ENCODE measurements at places on chromosomes 1 and 21. TPM values are rescaled to one million over a fixed set of nuclear protein-coding genes. Genes with fewer than 3 reads are reported as not detected.

DNA sequence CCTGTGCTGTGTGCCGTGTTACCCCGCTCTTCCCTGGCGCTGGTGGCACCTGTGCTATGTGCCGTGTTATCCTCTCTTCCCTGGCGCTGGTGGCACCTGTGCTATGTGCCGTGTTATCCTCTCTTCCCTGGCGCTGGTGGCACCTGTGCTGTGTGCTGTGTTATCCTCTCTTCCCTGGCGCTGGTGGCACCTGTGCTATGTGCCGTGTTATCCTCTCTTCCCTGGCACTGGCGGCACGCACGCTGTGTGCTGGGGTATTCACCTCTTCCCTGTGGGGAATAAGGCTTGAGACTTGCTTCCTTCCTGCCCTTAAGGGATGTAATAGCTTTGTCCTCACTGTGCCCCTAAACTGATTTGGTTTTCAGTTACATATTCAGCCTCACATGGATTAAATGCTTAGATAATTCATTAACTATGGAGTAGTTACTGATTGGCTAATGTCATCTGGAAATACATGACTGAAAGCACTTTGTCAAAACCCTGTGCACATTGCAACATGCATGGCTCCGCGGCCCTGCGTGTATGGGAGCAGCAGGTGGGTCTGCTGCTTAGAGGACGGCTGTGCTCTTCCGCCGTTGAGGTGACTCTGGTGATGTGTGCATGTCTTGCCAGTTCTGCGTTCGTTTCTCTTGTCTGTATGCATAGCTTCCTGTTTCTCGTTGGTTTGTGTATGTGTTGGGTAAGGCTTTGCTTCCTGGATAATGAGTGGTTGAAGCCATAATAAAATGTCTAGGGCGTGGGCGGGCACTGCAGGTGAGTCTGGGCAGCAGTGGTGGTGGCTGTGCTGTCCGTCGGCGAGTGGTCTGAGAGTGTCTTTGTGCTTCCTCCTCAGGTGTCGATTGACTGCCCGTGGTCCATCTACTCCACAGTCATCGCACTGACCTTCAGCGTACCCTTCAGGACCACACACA, 17.9 kb upstream of the PWP2 start:
- no peak for DNase-seq

Gene LAX1
- total RNA-seq = 48.2 TPM

GRCh38 chr1:183892351-183892793, 87.5 kb downstream of the RGL1 start:
- no peak for DNase-seq

DNA sequence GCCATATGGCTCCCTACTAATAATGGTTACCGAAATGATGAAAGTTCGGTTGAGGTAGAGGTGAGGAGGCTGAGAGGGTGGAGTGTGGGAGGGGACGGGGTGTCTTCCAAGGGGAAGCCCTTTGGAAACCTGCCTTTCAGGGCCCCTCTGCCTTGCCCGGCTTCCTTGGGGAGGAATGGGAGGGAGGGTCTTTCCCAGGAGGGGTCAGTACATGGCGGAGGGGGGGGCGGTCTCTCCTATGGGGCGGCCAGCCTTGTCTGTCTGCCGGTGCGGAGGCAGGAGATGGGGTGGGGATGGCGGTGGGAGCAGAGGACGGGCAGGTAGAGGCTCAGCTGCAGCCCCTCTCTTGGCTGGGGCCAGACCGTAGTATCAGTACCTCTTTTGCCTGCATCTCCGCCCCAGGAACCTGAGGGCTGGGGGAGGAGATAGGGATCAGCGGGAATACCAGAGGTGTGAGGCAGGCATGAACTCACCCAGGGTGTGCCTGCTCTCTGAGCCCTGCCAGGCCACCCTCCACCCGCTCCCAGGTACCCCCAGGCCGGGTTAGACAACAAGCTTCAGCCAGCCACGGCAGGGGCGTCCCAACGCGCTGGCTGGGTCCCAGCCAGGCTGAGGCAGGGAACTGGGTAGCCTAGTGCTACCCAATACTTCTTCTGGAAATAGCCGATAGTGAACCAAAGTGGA, 79.4 kb upstream of the POU3F1 start:
- DNase-seq = no peak

GRCh38 chr1:164602101-164602422, 43.1 kb downstream of the PBX1 start:
- no peak for DNase-seq

- peak; percentile 96 for DNase-seq
Measured at GRCh38 chr1:1273512-1274298, at the start of gene UBE2J2. Gene UBE2J2, minus strand, starts transcription at chr1:1273854. Its CDS starts 5,862 bp downstream, at chr1:1267992.

DNA sequence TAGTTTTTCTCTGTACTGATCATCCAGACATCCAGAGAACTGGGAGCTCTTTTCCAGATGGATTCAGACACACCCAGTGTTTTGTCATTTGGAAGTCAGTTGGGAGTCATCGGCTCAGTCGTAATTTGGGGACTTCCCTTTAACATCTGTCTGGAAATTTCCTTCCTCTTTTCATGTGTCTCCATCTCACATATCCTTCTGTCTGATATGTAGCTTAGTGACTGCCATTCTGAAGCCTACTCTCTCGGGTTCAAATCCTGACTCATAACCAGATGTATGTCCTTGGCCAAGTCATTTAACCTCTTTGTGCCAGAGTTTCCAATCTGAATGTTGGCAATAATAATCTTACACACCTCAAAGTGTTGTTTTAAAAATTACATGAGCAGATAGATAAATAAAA, 3.0 kb downstream of the MORC3 start:
- DNase-seq = peak; percentile 20

- no peak for DNase-seq
Measured at GRCh38 chr1:100290291-100290690, 24.3 kb downstream of the RTCA start.

- DNase-seq = no peak
Measured at GRCh38 chr1:213245260-213245910, 194.3 kb downstream of the RPS6KC1 start.

- DNase-seq = peak; percentile 52
Measured at GRCh38 chr1:154493276-154493675, 8.7 kb upstream of the TDRD10 start.

DNA sequence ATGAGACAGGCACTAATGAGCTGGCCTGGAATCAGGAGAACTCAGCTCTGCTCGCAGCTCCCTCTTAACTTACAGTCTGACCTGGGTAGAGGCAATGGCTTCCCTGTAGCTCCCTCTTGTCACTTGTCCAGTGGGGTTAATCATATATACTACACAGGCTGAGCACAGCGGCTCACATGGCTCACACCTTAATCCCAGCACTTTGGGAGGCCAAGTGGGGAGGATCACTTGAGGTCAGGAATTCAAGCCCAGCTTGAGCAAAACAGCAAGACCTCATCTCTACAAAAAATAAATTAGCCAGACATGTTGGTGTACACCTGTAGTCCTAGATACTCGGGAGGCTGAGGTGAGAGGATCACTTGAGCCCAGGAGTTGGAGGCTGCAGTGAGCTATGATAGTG, 4.2 kb downstream of the S100A6 start:
- DNase-seq = no peak

DNA sequence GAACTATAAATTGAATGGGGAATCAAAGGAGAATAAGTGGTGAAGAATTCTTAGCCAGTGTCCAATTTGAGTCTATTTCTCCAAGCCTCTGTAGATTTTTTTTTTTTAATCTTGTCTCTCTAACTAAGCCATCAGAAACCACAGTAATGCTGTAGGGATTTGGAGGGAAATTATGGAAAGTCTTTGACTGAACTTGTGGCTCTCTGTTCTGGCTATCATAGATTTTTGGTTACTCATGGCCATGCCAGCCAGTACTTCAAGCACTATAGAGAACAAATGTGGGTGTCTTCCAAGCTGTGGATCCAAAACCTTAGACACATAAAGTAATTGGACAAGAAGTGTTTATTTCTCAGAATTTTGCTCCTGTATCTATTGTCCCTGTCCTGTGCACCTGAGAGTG, 147.9 kb downstream of the LRRC40 start:
- no peak for DNase-seq

- DNase-seq = no peak
Measured at GRCh38 chr1:212433577-212434462, 1.1 kb downstream of the NENF start.

Gene TDRD10
- total RNA-seq = not detected

Gene CAMTA1
- 44.9 TPM for total RNA-seq

DNA sequence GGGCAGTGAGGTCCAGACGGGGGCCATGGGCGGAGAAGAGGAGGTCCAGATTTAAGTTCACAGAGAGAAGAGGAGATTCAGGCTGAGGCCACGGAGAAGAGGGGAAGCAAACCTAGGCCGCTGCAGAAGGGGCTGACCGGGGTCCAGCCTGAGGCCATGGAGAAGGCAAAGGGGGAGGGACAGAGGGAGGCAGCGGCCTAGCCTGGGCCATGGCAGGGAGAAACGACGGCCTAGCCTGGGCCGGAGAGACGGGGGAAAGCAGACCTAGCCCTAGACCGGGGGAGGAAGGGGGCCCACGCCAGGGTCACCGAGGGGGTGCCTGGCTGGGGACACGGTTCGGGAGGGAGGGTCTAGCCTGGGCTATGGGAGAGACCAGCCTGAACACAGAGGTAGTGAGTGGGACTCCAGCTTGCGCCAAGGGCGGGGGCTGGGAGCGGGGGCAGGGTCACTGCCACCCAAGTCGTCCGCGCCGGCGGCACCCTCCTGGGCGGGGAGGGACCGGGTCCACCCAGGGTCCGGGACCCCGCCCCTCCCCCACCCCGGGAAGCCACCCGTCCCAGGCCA, 459 bp downstream of the CAPZB start:
- DNase-seq = no peak

DNA sequence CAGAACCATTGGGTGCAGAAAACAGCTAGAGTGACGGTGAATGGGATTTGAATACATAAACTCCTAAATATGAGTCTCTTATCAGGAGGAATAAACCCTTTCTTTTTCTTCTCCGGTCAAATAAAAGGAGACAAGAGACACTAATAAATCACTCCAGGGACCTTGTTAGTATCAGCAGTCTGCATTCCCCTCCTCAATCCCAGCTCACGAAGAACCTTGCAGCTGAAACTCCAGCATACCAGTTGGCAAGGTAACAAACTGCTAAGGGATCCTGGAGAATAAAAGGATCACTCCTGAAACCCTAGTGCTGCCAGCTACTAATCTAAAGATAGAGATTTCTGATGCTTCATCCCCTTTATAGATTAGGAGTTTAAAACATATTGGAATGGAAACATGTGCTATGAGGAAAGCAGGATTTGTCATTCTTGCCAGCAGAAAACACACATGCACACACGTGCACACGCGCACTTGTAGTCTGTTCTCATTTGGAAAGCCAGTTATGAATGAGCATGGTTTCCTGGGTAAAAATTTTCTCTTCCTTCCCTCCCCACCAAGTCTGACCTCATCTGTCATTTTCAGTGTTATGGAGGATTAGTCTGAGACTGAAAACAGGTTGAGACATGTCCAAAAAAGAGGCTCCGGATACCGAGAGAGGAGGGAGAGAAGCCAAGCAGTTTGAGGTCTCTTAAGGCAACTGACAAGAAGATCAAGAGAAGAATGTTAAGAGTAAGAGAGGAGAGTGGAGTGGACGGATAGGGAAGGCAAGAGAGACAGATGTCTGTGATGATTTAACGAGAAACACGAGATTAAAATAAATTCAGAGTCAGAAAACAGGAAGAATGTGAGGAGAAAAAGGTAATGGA, 10.9 kb downstream of the IER5 start:
- no peak for DNase-seq

Gene TMPRSS3
- total RNA-seq = not detected

DNA sequence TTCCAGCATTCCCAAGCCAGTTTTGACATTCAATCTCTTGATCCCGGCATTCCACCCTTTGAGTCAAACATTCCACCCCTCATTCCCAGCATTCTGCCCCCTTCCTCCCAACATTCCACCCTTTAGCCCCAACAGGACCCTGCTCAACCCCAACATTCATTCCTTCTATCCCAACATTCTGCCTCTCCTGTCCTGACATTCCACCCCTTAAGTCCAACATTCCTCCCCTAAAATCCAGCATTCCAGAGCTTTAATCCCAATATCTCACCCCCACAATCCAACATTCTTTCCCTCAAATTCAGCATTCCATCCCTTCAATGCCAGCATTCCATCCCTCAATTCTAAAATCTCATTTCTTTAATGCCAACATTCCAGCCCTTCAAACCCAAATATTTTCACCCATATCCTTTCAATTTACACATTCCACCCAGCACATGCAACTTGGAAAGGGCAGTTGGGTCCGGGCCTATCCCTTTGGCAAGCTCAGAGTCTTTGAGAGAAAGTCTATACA, 22.9 kb downstream of the DDX20 start:
- DNase-seq = no peak

Gene OR2T35
- total RNA-seq = not detected

DNA sequence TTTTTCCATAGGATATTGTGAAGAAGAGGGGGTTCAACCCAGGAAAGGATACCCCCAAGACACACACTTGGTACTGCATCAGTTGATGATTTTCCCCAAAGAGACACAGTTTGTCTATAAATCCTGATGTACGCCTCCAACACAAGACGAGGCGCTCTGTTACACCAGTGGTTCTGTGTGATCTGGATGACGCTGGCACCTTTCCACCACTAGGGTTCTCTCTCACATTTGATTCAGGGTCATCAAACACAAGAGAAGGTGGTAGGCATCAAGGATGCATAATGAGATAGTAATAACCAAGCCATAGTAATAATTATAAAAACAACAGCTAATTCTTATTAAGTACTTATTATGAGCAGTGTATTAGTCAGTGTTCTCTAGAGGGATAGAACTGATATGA, 508.8 kb upstream of the ZP4 start:
- DNase-seq = no peak

DNA sequence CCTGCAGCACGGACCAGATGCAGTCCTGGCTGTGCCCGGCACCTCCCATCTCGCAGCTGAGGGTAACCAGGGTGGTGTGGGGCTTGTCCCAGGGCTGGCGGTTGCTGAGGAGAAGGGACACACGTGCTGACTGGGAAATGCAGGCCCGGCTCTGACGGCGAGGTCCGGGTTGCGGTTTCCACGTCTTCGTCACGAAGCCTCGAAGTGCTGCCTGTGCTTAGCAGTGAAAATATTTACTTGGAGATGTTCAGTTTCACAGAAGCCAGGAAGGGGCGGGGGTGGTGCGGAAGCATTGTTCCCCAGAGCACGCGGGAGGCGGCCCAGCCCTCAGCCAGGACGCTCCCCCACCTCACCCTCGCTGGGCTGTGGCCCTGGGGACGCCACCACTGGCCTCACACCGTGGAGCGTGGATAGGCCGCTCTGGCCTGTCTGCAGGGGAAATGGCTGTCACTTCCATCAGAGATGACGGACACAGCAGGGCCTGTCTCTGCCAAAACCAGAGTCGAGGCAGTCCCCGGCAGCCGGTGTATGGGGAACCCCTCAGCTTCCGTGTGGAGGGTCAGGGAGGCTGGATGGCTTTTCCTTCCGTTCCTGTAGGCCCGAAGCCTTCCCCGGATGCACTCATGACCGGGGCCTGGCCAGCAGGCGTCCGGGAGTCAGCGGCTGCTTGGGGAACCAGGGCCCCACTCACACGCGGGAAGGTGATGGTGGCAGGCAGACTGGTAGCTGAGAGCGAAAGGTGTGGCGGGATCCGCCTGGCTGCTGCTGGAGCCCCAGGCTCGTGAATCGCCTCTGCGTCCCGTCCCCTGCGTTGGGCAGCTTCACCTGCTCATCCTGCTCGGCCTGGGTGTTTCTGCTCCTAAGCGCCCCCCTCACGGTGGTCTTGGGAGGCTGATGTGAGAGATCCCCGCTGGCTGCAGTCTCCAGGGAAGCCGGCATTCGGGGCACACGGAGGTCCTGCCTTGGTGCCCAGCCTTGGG, 14.7 kb upstream of the POFUT2 start:
- peak; percentile 82 for DNase-seq

Gene SPATA21
- 0.35 TPM for total RNA-seq

GRCh38 chr1:15618077-15618654, 908 bp downstream of the DDI2 start:
- no peak for DNase-seq

Measured in natural killer cell (primary cell).